Activated T-helper 1 cell treated with anti-CD3 and anti-CD28 coated beads, Interleukin-12 subunit alpha, Interleukin-12 subunit beta, Interleukin-2, Interleukin-4 antibody, amounts not matched to agents 30 ng/mL and 10 ng/mL and 1 ng/mL, durations not matched to agents 14 hours and 24 hours and 36 hours (primary cell): ENCODE measurements at places on chromosomes 5 and 9.

- no peak for DNase-seq
These were observed 120.1 kb upstream of the ZNF608 start for GRCh38 chr5:124866355-124867136.

GRCh38 chr9:82454509-82455190 lies 466.1 kb downstream of the SPATA31D1 start:
- no peak for DNase-seq

GRCh38 chr9:761793-762560 lies 79.5 kb upstream of the DMRT1 start:
- DNase-seq = no peak

- DNase-seq = no peak
These were observed 297.3 kb downstream of the NR3C1 start for GRCh38 chr5:143106174-143106573.
